ENCODE measurements at places on chromosomes 6 and 20.
A peak's percentile ranks its signal among the peaks of the same experiment; 100 is the strongest.

- no peak for DNase-seq
- no peak overlapping the region for H3K4me3 ChIP-seq
- no peaks in the 10 kb centered on the region for H3K4me1 ChIP-seq
- no peak overlapping the region for H3K27ac ChIP-seq
- H3K27me3 ChIP-seq: no peaks in the 10 kb centered on the region
These were observed 63.3 kb upstream of the SLC2A12 start for GRCh38 chr6:134115715-134116074.

DNA sequence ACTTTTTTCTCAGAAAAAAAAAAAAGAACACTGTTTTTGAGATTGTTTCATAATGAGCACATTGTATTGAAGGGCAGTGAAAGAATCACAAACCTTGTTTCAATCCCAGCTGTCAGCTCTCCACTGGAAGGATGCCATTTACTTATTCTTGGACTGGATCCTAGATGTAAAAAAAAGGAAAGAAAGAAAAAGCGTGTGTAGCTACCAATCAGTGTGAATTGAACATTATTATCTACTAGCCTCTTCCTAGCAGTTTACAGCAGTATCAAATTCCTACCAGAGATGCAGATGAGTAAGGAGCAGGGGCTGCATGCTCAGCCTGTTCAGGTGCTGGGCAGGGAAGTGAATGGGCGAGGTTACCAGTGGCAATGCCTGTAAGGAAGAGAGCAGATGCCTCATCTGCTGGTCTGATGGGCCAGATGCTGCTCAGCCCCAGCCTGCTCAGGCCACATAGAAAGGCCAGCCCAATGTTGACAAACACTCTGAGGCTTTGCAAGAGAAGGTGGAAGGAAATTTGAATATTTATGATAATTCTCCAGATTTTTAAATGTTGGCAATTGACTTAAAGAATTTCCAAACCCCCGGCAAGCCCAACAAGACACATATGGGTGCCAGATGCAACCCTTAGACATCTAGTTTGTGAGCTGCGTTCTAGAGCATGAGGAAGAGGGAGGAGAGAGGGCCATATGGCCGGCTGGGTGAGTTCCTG, 189.5 kb downstream of the IBTK start:
- H3K27ac ChIP-seq: no peak overlapping the region
- H3K4me3 ChIP-seq: no peak overlapping the region
- no peak for DNase-seq
- peaks cover 4% of the 10 kb centered on the region for H3K4me1 ChIP-seq
- H3K36me3 ChIP-seq: no peaks in the 10 kb centered on the region

DNA sequence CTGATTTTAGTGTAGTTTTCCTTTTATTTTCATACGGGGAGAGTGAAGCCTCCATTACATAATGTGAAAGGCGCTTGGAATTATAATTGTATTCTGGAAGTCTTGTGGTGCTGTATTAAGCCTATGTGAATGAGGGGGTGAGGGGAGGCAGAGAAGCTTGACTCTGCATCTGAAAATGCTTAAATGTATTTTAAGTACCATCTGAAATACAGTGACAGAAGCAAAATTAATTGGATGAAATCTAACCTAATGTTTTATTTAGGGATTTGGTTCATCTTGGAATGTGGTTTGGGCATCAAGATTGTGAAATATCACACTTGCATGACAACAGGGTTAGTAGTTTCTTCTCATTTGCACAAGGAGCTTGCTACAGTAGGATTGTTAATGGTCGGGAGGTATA, 41.2 kb downstream of the TMEM200A start:
- no peaks in the 10 kb centered on the region for H3K4me1 ChIP-seq
- DNase-seq: no peak
- no peaks in the 10 kb centered on the region for H3K27me3 ChIP-seq
- H3K4me3 ChIP-seq: no peak overlapping the region

- no peaks in the 10 kb centered on the region for H3K27me3 ChIP-seq
- no peak for DNase-seq
- peak overlapping the region; percentile 97 for H3K27ac ChIP-seq
- H3K4me3 ChIP-seq: peak overlapping the region; percentile 82
These were observed 584 bp downstream of the MTCH1 start for GRCh38 chr6:36985417-36985807.

GRCh38 chr6:3943331-3943765, 94.2 kb downstream of the FAM50B start:
- H3K27me3 ChIP-seq: no peaks in the 10 kb centered on the region
- no peak overlapping the region for H3K4me3 ChIP-seq
- no peak overlapping the region for H3K27ac ChIP-seq
- no peak for DNase-seq
- no peaks in the 10 kb centered on the region for H3K36me3 ChIP-seq

- DNase-seq: no peak
These were observed 23.9 kb downstream of the SUMO4 start for GRCh38 chr6:149423964-149424440.

GRCh38 chr6:19440531-19440930, 396.6 kb upstream of the ID4 start:
- DNase-seq: no peak
- H3K4me1 ChIP-seq: no peaks in the 10 kb centered on the region
- no peak overlapping the region for H3K4me3 ChIP-seq
- no peaks in the 10 kb centered on the region for H3K27me3 ChIP-seq
- H3K27ac ChIP-seq: no peak overlapping the region
- no peaks in the 10 kb centered on the region for H3K36me3 ChIP-seq

DNA sequence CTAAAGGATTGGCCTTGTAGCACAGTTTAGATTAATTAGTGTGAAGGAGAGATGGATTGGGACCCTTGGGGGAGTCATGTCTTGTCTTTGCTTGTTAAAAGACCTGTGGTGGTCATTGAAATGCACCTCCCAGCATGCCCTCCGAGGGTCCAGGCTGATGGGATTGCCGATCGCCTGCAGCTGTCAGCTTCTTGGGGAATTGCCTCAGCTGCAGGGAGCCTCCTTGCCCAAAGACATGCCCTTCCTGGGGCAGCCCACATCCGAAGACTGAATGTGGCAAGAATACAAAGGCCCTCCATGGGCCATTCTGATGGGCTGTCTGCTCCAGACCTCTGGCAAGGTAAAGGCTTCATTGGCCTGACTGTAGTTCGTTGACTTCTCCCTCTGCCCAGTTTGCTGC, 150.7 kb downstream of the FARS2 start:
- H3K27me3 ChIP-seq: no peaks in the 10 kb centered on the region
- no peaks in the 10 kb centered on the region for H3K36me3 ChIP-seq
- H3K4me3 ChIP-seq: no peak overlapping the region
- DNase-seq: no peak

- no peak overlapping the region for H3K4me3 ChIP-seq
- DNase-seq: no peak
- H3K27ac ChIP-seq: peak overlapping the region; percentile 58
- no peaks in the 10 kb centered on the region for H3K27me3 ChIP-seq
These were observed 171.6 kb downstream of the FOXC1 start for GRCh38 chr6:1781152-1781816.

DNA sequence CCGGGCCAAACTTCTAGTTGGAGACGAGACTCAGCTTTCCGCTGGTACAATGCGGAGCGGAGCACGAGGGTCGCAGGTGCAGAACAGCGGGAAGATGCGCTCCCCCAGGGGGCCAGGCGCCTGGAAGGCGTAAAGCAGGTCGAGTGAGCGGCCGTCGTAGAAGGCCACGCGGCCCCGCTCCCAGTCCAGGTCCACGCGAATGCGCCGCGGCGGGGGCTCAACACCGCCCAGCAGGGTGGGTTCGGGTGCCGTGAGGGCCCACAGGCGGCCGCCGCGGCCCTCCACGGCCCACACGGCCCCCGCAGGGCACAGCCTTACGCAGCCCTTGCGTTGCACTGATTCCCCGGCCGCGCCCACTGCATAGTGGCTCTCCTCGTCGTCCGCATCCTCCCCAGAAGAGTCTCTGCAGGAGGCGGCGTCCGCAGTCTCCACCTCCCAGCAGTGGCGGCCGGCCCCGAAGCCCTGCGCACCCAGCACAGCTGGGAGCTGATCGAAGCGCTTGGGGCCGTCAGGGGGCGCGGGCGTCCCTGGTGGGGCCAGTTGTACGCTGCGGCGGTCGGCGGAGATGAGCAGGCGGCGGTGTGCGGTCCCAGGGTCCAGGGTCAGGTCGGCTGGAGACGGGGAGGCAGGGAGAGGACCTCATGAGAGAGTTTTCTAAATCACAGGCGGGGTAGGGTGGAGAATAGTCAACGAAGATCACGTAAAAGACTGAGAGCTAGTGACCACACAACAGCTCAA, 4.3 kb downstream of the PPP1R11 start:
- H3K27me3 ChIP-seq: peaks cover 8% of the 10 kb centered on the region
- peaks cover 11% of the 10 kb centered on the region for H3K4me1 ChIP-seq
- no peak for DNase-seq
- H3K27ac ChIP-seq: no peak overlapping the region
- H3K4me3 ChIP-seq: no peak overlapping the region
- peaks cover 18% of the 10 kb centered on the region for H3K36me3 ChIP-seq

DNA sequence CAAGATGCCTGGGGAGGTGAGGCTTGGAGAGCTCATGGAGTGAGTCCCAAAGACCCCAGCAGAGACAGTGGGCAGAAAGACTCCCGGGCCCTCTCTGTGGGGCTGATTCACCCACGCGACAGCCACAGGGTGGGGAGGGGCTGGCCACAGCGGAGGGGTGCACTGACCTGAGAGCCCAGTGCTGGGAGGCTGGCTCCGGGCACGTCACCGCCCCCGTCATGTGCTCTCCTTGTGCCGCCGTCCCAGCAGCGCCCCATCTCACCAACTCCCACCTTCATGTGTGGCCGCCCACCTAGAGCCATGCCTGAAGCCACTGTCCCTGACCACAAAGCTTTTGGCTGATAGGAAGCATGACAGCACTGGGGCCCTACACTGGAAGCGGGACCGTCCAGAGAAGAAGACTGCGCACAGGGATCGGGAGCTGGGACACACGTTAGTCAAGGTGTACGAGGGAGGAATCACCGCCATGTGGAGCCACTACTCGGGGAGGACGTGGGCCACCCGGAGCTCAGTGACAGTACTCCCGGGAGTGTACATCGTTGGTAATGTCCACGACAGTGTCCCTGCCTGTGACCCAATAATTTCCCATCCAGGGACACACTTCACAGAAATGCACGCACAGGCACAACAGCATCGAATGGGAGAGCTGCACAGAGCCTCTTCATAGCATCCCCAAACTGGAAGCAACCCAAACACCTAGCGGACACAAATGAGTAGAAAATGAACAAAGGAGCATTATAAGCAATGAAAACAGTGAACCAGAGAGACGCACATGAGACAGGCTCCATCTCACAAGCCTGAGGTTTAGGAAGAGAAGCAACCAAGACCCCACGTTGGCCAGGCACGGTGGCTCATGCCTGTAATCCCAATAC, 28.4 kb upstream of the FOXC1 start:
- no peak for DNase-seq
- no peak overlapping the region for H3K27ac ChIP-seq
- no peaks in the 10 kb centered on the region for H3K36me3 ChIP-seq
- no peak overlapping the region for H3K4me3 ChIP-seq
- H3K4me1 ChIP-seq: no peaks in the 10 kb centered on the region

DNA sequence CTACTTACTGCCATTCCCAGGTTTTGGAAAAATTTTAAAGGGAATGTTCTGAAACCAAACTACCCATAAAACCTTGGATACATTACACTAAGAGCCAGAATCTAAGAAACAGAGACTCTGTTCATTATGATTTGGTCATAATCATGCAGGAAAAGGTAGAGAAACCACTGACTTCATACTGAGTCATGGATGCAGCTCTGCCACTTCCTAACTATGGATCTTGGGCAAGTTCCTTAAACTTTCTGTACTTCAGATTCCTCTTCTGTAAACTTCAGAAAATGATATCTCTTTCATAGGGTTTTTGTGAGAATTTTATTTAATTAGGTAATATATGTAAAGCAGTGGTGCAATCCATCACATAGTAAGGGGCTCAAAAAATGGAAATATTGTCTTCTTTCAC, 20.0 kb downstream of the PLA2G7 start:
- no peaks in the 10 kb centered on the region for H3K27me3 ChIP-seq
- no peaks in the 10 kb centered on the region for H3K36me3 ChIP-seq
- no peak for DNase-seq
- H3K27ac ChIP-seq: no peak overlapping the region

DNA sequence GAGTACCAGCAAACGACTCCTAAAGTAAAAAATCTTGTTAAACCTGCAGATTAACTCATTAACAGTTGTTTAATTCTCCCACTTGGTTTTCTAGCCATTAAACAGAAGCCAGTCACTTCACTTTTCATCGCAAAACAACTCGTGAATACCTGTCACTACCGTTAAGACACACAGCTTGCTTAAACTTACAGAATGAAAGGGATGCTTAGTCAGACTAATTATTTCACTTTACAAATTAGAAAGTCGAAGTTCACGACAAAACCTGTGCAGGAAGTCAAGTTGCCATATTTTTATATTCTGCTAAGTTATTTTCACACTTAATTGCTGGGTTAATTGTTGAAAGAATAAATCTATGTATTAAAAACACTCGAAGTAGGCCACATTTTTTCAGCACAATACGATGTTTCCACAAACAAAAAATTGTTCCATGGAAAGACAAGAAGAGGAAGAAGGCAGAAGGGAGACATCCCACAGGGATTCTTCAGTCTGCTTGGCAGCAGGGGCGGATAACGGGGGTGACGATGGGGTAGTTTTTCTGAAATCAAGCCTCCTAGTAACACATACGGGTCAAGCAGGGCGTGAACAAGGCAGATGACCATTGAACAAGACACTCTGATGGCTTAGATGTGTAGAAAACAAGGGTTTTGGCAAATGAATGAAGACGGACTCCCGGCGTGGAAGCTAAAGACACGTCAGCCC, 933 bp downstream of the SSR1 start:
- DNase-seq: no peak
- H3K27me3 ChIP-seq: no peaks in the 10 kb centered on the region
- peaks cover 20% of the 10 kb centered on the region for H3K4me1 ChIP-seq
- peaks cover 28% of the 10 kb centered on the region for H3K36me3 ChIP-seq
- peak overlapping the region; percentile 69 for H3K4me3 ChIP-seq

DNA sequence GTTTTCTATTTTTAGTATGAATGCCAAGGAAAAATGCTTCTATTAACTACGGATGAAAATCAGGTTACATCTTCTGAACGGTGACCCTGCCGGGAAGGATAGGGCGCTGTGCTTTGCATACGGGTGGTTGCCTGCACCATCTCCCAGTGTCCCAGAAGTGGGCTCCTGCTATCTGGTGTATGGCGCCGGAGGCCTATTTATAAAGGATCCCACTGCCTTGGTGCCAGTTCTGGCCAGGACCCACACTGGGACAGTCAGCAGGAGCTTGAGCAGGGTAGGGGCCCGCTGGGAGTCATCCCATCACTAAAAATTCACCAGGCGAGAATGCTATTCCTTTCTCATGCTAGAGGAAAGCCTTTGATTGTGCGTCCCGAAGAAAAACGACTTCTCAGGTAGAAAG, 22.9 kb downstream of the TMEM242 start:
- peaks cover 24% of the 10 kb centered on the region for H3K4me1 ChIP-seq
- DNase-seq: no peak
- no peak overlapping the region for H3K27ac ChIP-seq
- peaks cover 5% of the 10 kb centered on the region for H3K36me3 ChIP-seq
- H3K27me3 ChIP-seq: no peaks in the 10 kb centered on the region

DNA sequence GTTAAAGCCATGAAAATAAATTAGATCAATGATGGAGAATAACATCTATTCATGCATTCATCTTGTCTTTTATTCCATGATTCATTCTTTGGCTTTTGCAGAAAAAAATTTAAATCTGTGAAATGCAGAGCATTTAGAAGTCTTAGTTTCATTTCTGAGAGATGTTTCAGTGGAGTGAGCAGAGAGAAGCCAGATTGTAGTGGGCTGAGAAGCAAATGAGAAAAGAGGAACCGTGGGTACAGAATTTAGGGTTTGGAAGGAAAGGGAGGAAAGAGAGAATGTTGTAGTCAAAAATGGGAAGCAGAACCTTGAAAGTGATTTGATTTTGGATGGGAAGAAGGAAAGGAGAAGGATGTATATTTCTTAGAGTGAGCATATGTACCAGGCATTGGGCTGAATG, 260.3 kb upstream of the MAN1A1 start:
- H3K27me3 ChIP-seq: no peaks in the 10 kb centered on the region
- no peaks in the 10 kb centered on the region for H3K36me3 ChIP-seq
- DNase-seq: no peak
- no peak overlapping the region for H3K27ac ChIP-seq

Data from ascending aorta (tissue), 2 donors.